ENCODE measurements at places on chromosomes 7 and 10.
A peak's percentile ranks its signal among the peaks of the same experiment; 100 is the strongest.

DNA sequence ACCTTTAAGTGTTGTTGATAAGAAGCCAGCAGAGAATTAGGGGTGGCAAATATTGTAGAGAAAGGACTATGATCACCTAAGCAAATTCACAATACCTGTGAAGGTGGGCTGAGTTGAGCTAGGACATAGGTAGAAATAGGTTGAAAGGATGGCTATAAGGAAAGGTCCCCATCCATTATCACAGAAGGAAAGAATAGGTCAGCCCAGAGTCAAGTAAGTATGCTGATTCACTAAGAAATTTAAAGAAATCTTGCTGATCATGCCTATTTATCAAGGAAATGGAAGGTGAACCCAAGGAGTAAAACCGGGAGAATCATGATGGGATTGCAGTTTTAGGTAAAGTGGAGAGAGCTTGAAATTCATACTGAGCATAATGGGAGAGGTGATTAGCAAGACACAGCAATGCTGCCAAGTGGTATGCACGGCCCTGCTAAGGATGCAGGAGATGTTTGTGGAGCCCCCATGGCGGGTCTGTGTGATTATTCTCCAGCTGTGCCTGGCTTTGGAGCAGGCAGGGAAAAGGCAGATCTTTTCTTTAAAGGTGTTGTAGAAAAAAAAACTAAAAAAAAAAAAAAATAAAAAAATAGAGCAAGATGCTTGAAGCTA lies 399.4 kb downstream of the PLXDC2 start:
- DNase-seq = no peak

DNA sequence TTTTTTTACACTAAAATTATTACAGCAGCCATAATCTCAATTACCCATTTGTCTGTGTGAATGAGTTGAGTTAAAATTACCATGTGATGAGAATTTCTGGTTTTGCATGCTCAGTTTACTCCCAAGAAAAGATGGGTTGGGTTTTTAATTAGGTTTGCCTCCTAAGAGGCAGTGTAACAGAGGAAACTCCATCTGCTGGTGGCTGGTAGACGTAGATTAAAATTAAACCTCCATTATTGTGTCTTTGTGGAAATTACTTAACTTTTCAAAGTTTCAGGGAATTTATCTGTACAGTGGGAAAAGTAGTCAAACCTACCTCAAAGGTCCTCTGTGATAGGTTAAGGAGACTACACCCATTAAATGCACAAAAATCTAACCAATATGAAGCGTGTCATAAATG lies 954.2 kb downstream of the PCDH15 start:
- DNase-seq = no peak

- peak; percentile 51 for DNase-seq
These were observed 691.3 kb downstream of the KCNMA1 start for GRCh38 chr10:76946270-76946669.

DNA sequence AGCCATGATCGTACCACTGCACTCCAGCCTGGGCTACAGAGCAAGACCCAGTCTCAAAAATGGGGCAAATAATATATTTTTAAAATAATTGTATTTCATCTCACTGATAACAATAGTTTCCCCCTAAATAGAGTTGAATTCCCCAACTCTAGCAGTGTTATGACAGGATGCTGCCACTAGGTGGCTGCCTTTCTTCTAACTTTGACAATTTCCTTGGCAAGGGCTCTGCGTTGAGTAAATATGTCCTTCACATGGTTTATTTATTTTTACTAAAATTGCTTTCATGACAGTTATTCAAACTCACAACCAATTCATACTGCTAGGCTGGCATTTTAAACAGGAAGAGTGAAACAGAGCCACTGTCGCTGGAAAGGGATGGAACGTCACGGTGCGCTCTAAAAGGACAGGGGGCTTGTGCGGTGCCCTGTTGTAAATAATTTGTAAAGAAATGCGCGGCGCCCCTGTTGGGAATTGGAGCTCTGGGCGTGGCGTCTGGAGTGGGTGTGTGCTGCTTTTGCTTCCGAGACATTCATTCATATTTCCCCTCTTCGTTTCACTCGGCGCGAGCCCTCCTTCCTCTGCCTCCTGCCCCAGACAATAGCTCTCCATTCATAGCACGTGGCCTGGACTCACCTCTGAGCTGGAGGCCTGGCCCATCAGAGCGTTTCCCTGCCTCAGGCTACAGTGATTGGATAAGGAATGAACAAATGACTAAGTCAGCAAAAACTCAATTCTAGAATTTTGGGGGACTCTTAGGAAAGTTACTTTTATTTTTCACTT lies 20.5 kb upstream of the PITRM1 start:
- DNase-seq = peak; percentile 71

GRCh38 chr10:6228647-6229046 lies 25.9 kb downstream of the PFKFB3 start:
- no peak for DNase-seq

DNA sequence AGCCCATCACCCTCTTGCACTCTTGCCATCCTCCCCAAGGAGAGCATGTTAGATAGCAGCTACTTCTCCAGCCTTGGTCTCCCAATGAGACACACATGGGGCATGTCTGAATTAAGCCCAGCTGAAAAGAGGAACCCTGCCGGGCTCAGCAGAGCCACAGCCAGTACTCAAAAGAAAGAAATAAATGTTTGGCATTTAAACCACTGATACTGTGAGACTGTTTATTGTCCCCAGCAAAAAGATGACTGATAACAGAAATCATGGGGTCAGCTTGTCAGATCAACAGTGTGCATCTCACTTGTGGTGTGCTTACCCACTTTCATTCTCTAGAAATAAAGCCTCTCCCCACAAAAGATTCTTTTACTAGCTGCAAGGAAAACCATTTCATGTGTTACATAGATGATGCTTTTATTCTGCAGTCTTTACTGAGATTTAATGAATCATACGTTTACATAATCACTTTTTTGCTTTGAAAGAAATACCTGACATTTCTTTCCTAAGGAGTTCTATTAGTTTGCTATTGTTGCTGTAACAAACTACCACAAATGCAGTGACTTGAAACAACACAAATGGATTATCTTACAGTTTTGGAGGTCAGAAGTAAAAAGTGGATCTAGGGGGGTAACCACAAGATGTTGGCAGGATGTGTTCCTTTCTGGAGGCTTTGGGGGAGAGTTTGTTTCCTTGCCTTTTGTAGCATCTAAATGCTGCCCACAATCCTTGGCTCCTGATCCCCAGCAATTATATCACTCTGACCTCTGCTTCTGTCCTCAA lies 20.9 kb downstream of the ANKRD7 start:
- DNase-seq = no peak

GRCh38 chr10:87930934-87931835 lies 67.8 kb downstream of the PTEN start:
- DNase-seq = no peak

DNA sequence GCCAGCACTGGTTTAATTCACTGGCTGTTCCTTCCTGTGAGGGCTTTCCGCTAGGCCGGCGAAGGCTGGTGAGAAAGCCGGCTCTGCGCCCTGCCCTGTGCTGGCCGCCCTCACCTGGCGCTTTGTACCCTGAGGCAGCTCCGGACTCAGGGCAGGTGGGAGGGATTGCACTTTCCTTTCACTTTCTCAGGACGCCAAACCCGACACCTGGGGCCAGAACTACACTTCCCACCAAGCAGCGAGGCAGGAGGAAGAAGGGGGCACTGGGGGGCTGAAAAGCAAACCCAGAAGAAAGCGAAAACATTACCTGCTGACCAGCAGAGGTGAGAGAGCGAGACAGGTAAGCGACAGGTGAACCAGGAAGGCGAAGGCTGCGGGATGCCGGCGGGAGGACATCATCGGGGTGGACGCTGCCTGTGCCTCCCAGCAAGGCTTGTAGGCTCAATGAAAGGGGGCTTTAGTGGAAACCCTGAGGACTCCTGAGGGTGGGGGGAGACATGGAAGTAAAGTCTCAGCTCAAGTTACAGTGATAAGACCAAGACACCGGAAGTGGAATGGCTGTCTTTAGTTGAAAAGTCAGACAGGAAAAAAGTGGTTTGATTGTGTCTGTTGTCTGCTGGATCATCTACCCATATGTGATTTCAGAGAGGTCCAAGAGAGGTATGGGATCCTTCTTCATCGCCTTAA lies at the start of gene RAB19:
RAB19 (plus strand) TSS at position 181 of the 687 bp plus-strand sequence. CDS start 3,589 bp downstream, outside the sequence.
- no peak for DNase-seq

- DNase-seq = no peak
These were observed 55.5 kb upstream of the CALD1 start for GRCh38 chr7:134723892-134724291.

DNA sequence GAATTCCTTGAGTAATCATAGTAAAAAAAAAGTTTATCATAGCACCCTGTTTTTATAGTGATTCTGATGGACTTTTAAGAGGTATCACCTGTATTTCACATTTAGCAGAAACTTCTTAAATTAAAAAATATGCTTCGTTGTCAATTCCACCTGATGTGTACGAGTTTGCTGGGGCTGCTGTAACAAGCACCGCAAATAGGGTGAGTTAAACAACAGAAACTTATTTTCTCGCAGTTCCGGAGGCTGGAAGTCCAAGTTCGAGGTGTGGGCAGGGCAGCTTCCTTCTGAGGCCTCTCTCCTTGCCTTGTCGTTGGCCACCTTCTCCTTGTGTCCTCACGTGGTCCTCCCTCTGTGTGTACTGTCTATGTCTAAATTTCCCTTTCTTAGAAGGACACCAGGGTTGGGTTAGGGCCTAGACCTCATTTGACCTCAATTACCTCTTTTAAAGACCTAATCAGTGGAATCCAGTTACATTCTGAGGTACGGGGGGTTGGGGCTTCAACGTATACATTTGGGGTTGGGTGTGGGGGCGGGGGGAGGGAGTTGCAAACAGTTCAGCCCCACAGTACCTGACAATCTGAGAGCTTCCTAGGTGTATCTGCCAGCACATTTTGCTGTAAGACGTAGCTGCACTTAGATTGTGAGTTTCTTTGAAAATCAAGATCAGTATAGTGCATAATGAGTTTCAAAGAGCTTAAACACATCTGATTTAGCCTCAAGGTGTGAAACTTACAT lies 72.7 kb downstream of the RBM33 start:
- no peak for DNase-seq

DNA sequence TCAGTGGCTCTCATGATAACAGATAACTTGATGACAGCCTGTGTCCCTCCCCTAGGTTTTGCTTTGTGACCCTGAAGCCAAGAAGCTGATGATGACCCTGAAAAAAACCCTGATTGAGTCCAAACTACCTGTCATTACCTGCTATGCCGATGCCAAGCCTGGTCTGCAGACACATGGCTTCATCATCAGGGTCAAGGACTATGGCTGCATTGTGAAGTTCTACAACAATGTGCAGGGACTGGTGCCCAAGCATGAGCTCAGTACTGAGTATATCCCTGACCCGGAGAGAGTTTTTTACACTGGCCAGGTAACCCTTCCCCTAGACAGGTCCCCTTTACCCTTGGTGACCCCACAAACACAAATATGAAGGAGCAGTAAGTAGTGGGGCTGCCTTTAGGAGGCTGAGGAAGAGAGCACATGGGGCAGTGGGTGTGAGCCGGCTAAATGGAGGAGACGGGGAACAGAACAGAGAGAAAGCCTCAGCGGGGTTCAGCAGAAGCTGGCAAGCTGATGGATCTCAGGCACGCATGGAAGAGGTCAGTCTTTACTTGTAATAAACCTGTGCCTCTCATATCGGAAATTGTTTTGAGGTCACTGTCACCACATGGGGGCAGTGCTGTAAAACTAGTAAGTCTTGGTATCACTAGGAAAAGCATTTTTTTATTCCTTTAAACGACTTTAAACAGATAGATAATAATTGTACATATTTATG lies 20.2 kb downstream of the PDCD11 start:
- peak; percentile 65 for DNase-seq

DNA sequence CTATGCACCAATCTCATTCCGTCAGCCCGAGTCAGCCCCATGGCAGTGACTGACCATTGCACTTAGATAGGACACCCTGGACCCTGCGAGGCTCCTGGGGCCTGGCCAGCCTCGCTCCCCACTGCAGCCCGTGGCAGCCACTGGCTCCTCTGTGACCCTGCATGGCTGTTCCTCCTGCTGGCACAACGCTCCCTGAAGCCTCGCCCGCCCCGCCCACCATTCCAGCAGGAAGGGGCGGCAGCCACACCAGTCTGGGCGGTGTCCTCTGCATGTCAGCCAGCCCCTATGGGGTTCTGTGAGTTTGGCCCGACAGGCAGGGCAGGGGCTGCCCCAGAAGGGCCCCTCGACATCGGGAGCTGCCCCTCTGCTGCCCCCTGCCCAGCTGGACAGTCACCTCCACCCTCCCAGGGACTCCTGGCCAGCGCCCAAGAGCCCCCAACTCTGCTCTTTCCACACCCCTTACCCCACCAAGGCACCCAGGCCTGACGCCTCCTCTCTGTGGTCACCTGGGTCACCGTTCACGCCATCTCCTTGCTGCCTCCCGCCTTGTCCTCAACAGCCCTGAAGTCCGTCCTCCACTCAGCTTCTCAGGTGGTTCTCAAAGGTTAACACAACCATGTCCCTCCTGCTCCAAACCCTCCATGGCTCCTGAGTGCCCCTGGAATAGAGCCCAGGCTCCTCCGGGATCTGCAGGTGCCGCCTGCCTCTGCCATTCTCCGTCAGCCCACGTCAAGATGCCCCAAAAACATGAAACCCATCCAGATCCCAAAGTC lies 103.5 kb downstream of the MICALL2 start:
- DNase-seq = no peak

GRCh38 chr10:71213127-71213621 lies 804 bp downstream of the UNC5B start:
- peak; percentile 56 for DNase-seq

- DNase-seq = no peak
These were observed 340.6 kb upstream of the ZMIZ1 start for GRCh38 chr10:78728176-78728575.

DNA sequence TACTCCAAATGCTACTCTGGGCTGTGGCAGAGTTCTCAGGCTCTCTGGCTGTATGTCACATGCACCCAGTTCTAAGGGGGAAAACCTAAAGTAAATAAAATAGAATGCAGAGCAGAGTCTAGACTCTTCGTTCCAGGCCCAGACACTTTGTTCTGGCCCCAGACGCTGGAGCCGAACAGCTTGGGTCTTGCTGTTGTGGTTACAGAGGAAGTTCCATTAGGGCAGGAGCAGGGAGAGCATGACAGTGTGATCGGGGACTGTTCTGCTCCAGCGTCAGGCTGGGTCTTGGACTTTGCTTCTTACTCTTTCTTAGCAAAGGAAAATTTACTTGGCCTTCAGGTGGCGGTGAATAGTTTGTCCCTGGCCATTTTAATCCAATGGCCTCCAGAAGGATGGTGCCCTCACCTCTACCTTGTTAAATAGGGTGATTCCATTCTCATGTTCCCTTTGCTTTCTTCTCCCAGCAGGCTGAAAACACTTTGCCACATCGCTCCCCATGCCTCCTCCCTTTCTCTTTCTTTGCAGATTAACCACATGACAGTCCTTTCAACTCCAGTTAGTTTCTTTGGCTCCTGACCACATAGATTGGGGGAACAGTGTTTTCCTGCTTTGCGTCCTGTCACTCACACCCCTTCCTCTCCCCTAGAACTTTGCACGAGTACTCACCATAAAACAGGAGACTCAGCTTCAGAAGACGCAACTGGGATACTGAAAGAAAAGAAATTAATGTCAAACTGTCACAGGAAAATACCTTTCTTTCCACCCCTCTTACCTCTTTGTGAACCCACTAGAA lies 730.8 kb downstream of the SUGCT start:
- no peak for DNase-seq

- DNase-seq = no peak
These were observed 907 bp upstream of the VPS50 start for GRCh38 chr7:93231259-93231658.

GRCh38 chr7:146892151-146892550 lies 775.5 kb downstream of the CNTNAP2 start:
- peak; percentile 14 for DNase-seq

Measured in fibroblast of upper back skin (primary cell).